ENCODE measurements at places on chromosomes 1 and 21. TPM values are rescaled to one million over a fixed set of nuclear protein-coding genes. Genes with fewer than 3 reads are reported as not detected.
A peak's percentile ranks its signal among the peaks of the same experiment; 100 is the strongest.

DNA sequence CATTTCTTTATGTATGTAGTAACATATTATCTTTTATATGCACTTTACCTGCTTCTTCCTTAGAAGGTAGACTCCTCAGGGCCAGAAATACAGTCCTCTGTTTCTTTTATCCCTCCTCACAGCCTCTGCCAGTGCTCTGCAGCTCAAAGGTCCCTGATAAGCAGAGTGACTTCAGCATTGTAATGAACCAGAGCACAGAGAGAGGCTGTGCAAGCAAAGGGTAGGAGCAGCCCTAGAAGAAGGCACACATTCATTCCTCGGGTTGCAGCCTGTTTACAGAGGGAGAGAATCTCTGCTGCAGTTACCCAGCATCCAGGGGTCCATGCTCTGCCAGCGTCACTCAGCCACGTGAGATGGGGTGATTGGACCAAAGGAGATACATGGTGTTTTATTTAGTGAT lies 101.1 kb downstream of the RHOU start:
- H3K27me3 ChIP-seq = no peaks in the 10 kb centered on the region
- DNase-seq = no peak
- H3K36me3 ChIP-seq = no peaks in the 10 kb centered on the region

The DHDDS gene
- 29.1 TPM for total RNA-seq

- peaks cover 8% of the 10 kb centered on the region for H3K36me3 ChIP-seq
- H3K27ac ChIP-seq = no peak overlapping the region
- no peak for DNase-seq
- H3K4me1 ChIP-seq = no peaks in the 10 kb centered on the region
These were observed 28.7 kb upstream of the SLC2A5 start for GRCh38 chr1:9097947-9098705.

The VTCN1 gene
- 3.9 TPM for total RNA-seq

GRCh38 chr1:207145401-207146058 lies 41.5 kb downstream of the C4BPA start:
- no peaks in the 10 kb centered on the region for H3K4me1 ChIP-seq
- no peak for DNase-seq
- H3K27me3 ChIP-seq = no peaks in the 10 kb centered on the region
- no peak overlapping the region for H3K27ac ChIP-seq

- no peaks in the 10 kb centered on the region for H3K36me3 ChIP-seq
- peaks cover 7% of the 10 kb centered on the region for H3K27me3 ChIP-seq
- H3K4me3 ChIP-seq = no peak overlapping the region
- no peak for DNase-seq
- H3K4me1 ChIP-seq = no peaks in the 10 kb centered on the region
These were observed 2.6 kb downstream of the TUFT1 start for GRCh38 chr1:151542710-151543129.

DNA sequence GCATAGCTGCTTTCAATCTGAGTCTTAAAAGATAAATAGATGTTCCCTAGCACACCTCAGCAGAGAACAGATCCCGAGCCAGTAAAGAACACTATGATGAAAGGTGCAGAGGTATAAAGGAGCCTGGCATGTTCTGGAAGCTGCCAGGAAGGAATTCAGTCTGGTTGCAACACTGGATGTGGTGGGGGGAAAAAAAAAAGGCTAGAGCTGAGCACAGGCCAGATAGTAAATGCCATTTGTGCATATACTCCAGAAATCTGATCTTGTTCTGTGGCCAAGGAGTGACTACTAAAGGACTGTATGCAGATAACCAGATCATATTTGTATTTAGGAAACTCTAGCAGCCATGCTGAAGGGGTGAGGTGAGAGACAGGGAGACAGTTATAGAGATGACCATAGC lies 240.3 kb downstream of the VAV3 start:
- no peak overlapping the region for H3K27ac ChIP-seq
- no peak for DNase-seq
- no peaks in the 10 kb centered on the region for H3K36me3 ChIP-seq
- no peak overlapping the region for H3K4me3 ChIP-seq
- no peaks in the 10 kb centered on the region for H3K27me3 ChIP-seq

GRCh38 chr1:26234644-26235370 lies 807 bp downstream of the CEP85 start:
- H3K27ac ChIP-seq = peak overlapping the region; percentile 95
- peak; percentile 39 for DNase-seq
- H3K4me3 ChIP-seq = peak overlapping the region; percentile 57
- H3K4me1 ChIP-seq = no peaks in the 10 kb centered on the region

The PI4KB gene
- total RNA-seq = 65.2 TPM

- no peaks in the 10 kb centered on the region for H3K27me3 ChIP-seq
- H3K27ac ChIP-seq = no peak overlapping the region
- no peak overlapping the region for H3K4me3 ChIP-seq
- DNase-seq = no peak
- H3K4me1 ChIP-seq = no peaks in the 10 kb centered on the region
These were observed 508.6 kb downstream of the RWDD3 start for GRCh38 chr1:95742591-95743089.

The ITGB2 gene
- total RNA-seq = 52.9 TPM

Data from lung (tissue), 17 donors.